ENCODE measurements at places on chromosomes 7 and 10.

DNA sequence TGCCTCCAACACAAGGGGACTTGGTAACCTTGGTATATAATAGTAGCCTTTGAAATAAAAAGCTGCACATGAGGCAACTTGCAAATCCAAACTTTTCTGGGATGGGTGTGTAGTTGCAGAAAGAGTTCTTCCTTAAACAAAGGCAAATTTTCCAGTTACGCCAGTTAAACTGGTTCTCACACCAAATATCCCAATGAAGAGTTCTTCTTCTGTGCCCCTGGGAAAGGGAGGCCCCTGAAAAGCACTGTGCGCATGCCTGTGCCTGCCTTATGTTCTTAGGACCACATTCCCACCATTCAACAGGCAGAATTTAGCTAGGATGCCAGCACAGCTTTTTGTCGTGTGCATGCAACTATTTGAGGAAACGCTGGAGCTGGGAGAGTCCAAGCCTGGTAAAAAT lies 164.8 kb upstream of the SLC25A13 start:
- no peak for DNase-seq

DNA sequence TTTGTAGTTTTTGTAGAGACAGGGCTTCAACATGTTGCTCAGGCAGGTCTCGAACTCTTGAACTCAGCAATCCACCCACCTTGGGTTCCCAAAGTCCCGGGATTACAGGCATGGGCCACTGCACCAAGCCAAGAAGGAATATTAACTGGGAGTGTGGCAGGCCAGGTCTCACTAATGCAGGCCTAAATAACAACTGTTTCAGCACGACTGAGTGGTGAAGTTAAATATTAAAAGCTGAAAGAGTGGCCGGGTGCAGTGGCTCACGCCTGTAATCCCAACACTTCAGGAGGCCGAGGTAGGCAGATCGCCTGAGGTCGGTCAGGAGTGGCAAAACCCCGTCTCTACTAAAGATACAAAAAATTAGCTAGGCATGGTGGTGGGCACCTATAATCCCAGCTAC lies 21.1 kb downstream of the CHUK start:
- DNase-seq, result no peak

DNA sequence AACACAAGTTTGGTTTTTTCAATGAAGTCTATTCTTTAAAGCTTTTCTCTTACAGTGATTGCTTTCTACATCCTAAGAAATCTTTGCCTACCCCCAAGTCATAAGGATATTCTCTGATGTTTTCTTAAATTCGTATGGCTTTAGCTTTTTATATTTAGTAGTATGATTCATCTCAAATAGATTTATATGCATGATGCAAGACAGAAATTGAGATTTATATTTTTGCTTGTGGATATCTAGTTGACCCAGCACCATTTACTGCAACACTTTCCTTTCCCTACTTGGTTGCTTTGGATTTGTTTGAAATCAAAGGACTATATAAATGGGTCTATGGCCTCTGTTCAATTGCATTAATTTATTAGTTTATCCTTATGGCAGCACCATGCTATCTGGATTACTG lies 113.9 kb downstream of the ZNF438 start:
- no peak for DNase-seq

GRCh38 chr7:112981966-112982365 lies 104.7 kb downstream of the GPR85 start:
- no peak for DNase-seq

GRCh38 chr7:54758702-54759592 lies at the start of gene SEC61G:
Gene SEC61G, minus strand, starts transcription at chr7:54759211. Its CDS starts 1,623 bp downstream, at chr7:54757588.
- peak; percentile 85 for DNase-seq

DNA sequence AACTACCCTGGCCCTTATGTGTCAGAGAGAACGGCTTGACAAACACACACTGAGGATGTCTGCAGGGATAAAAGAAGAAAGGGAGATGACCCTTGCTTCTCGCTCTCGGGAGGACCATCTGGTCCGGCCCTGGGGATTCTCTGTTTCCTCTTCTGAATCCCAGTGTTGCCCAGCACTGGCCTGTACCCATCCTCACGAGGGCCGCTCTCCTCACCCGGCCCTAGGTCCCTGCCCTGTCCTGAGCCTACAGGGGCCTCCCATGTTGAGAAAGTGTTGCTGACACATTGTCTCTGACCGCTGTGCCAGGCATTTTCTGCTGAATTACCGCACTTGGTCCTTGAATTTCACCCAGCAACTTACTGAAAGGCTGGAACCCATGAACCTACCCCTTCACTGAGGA lies 171.9 kb upstream of the LANCL2 start:
- DNase-seq, result no peak

Measured in stimulated activated CD8-positive, alpha-beta memory T cell treated with anti-CD3 and anti-CD28 coated beads, Interleukin-2, amount 100 ng/mL, for 48 hours (primary cell).